ENCODE measurements at places on chromosomes 6 and 20.

DNA sequence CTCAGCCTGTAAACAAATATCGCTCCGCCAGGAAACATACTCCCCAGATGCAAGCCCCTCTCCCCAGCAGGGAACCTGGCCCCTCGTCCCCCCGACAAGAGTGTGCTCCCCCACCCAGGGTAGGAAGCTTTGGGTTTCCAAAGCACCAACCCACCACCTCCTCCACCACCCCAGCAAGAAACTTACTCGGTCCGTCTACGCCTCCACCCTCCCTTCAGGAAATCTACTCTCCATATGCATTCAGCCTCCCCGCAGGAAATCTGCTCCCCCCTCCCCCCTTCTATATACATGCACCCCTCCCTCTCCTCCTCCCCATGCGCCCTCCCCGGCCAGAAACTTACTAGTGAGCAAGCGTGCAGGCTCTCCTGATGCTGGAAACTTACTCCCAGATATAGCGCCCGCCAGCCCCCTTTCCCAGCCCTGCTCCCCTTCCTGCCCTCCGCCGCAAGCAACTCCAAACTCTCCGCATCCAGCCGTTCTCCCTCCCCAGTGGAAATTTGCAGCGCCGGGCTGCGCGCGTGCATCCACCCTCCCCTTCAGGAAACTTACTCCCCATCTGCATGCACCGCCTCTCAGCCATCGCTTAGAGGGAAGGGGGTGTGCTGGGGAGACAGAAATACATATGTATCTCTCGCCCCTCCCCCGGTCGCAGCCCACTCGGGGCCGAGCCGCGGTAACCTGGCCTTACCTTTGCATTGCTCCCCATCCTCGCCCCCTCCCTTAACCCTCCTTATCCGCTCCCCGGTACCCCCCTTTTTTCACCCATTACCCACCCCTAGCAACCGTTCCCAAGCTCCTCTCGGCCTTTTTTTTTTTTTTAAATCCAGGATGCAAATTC is at the start of gene TRERF1:
Gene TRERF1 (minus strand): TSS at position 594 of the 838 bp plus-strand sequence. CDS start 182,336 bp downstream, outside the sequence.
- DNase-seq = peak; percentile 87

- no peak for DNase-seq
Measured at GRCh38 chr6:169046021-169046420, 207.6 kb downstream of the THBS2 start.

- DNase-seq = no peak
Measured at GRCh38 chr6:95208621-95209020, 368.7 kb upstream of the MANEA start.

DNA sequence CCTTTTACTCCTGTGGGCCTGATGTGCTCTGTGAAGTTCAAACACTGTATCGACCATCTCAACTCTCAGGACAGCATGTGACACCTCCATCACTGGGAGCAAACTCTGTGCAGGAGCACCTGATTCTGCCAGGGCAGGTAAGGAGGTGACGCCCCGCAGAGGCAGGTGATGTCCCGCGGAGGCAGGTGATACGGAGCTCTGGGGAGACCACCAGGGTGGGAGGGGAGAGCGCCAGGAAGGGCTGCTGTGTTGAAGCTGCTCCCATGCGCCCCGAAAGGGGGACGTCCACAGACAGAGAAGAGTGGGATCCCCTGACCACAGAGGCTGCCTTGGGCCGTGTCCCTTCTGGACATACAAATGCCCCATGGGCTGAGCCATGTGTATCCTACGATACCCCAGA is 58.3 kb downstream of the DACT2 start:
- DNase-seq = no peak

DNA sequence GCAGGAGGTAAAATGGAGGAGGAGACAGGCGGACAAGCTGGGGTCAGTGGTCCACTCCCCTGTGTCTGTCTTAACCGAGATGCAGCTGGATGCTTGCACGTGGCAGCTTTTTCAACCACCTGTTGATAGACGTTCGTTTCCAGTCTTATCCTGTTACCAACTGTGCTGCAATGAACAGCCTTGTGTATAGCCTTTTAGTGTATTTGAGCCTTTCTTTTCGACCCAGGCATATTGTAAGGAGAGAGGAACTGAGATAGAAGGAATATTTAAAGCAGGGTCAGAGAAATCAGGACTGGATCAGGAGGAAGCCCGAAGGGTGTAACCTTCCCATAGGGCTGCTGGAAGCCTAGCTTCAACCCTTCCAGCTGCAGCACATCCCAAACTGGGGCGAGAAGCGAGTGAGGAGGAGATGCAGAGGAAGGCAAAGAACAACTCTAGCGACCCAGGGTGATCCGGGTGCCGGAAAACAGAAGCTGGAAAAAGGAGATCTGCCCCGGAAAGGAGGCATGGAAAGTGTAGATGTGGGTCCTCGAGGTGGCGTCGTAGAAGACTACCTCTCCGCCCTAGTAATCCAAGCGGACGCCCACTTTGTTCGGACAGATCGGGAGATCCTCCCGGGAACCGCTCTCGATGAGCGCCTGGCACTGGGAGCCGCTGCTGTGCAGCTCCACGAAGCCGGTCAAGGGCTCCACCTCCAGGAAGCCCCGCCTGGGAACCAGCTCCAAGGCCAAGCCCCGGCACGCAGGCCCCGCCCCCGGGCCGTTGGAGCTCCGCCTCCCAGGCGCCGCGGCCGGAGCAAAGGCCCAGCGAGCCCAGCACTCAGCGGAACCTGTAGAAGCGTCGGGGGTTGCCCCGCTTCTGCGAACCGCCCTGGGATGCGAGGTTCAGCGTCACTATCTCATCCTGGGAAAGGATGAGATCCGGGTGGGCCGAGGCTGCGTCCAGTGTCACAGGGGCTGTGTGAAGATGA is 11.2 kb downstream of the TRIM31 start:
- peak; percentile 61 for DNase-seq

GRCh38 chr20:37521061-37521771 is at the start of gene NNAT:
Gene NNAT (plus strand): TSS chr20:37521250. CDS start chr20:37521332, 82 bp downstream.
- DNase-seq = no peak

GRCh38 chr6:74091136-74091793 is 395.3 kb downstream of the CD109 start:
- no peak for DNase-seq

GRCh38 chr20:57598491-57598890 is 21.7 kb downstream of the ZBP1 start:
- no peak for DNase-seq

DNA sequence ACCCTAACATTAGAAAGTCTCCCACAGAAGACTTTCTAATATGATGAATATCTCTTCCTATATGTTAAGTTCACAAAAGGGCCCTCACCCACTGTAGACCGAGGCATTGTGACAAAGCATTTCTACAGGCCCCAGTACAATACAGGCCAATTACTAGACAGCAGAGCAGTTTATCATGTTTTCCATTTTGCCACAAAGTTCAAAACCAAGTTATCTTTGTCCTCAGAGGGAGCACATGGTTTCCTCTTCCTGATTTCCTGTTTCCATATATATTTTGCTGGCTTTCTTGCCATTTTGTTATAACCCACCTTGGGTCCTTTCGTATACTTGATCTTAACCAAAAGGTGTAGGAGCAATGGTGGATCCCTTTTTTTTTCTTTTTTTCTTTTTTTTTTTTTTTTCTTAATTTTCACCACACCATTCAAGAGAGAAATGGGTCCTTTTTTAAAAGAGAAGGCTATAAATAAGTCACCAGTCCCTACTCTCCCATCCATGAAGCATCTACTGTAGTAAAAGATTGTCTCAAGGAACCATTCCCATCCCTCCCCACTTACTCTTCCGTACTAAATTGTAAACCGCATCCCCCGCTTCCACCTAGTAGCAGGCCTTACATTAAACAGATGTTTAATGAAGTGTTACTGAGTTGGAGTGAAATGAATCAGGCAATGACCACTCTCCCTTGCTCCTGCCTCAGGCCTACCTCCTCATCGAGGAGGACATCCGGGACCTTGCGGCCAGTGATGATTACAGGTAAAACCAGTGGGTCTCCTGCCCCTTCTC is 2.1 kb upstream of the UBE2C start:
- DNase-seq = no peak

All from NCI-H526 treated with DMSO at 0.1 percent for 48 hours (cell line).